Diencephalon (tissue), 1 donor: ENCODE measurements at places on chromosomes 2 and 18. TPM values are rescaled to one million over a fixed set of nuclear protein-coding genes. Genes with fewer than 3 reads are reported as not detected.

The ACVR1C gene
- total RNA-seq = 3.5 TPM

The GNAL gene
- 122 TPM for total RNA-seq

The THOC1 gene
- 97.8 TPM for total RNA-seq

The MOB1A gene
- 52.4 TPM for total RNA-seq

The CPO gene
- total RNA-seq = not detected
